ENCODE measurements at places on chromosomes 5 and 9. TPM values are rescaled to one million over a fixed set of nuclear protein-coding genes. Genes with fewer than 3 reads are reported as not detected.

The SOHLH1 gene
- not detected for total RNA-seq

The COL15A1 gene
- not detected for total RNA-seq

The NTRK2 gene
- total RNA-seq: not detected

The TMEM174 gene
- total RNA-seq: not detected

The ADAMTSL1 gene
- total RNA-seq: not detected

The MPDZ gene
- total RNA-seq: not detected

The SH3RF2 gene
- not detected for total RNA-seq

The GALNT12 gene
- total RNA-seq: 4.4 TPM

The SEMA6A gene
- total RNA-seq: 0.61 TPM

The QRFP gene
- total RNA-seq: not detected

The PLCXD3 gene
- total RNA-seq: not detected

The ARL14EPL gene
- total RNA-seq: not detected

The FBLL1 gene
- not detected for total RNA-seq

The TMEM245 gene
- 34.3 TPM for total RNA-seq

The B4GALT1 gene
- total RNA-seq: 197 TPM

The DDX4 gene
- total RNA-seq: not detected

The PCDHB14 gene
- total RNA-seq: 0.10 TPM

The ADAMTS6 gene
- total RNA-seq: 12.3 TPM

The GPR151 gene
- total RNA-seq: not detected

The FOXD4L4 gene
- 0.90 TPM for total RNA-seq

The GDA gene
- not detected for total RNA-seq

The HAVCR2 gene
- 2.6 TPM for total RNA-seq

The DUSP1 gene
- 71.2 TPM for total RNA-seq

The RANBP3L gene
- not detected for total RNA-seq

The STPG3 gene
- total RNA-seq: not detected

The MYORG gene
- 0.37 TPM for total RNA-seq

The TAS2R1 gene
- total RNA-seq: not detected

The OBP2B gene
- not detected for total RNA-seq

The ENG gene
- total RNA-seq: 12.6 TPM

The ARID3C gene
- not detected for total RNA-seq

The CCIN gene
- total RNA-seq: not detected

The TAF11L10 gene
- total RNA-seq: not detected

The FAM174A gene
- 6.1 TPM for total RNA-seq

The HABP4 gene
- 15.0 TPM for total RNA-seq

The KCNT1 gene
- not detected for total RNA-seq

The NEUROG1 gene
- not detected for total RNA-seq
